Type B pancreatic cell (in vitro differentiated cells): ENCODE measurements at places on chromosomes 7 and 10. TPM values are rescaled to one million over a fixed set of nuclear protein-coding genes. Genes with fewer than 3 reads are reported as not detected.

PPP1R3C gene
- total RNA-seq, result 5.4 and 7.8 TPM in 2 replicates

- H3K27ac ChIP-seq, result no peak overlapping the region
- no peak for DNase-seq
- peaks cover 28% of the 10 kb centered on the region for H3K36me3 ChIP-seq
- H3K4me1 ChIP-seq, result peaks cover 5% of the 10 kb centered on the region
- no peaks in the 10 kb centered on the region for H3K27me3 ChIP-seq
These were observed 94.3 kb downstream of the DLG5 start for GRCh38 chr10:77832238-77832637.

- no peak overlapping the region for H3K27ac ChIP-seq
- H3K4me3 ChIP-seq, result no peak overlapping the region
- no peaks in the 10 kb centered on the region for H3K27me3 ChIP-seq
- no peaks in the 10 kb centered on the region for H3K36me3 ChIP-seq
- H3K4me1 ChIP-seq, result peaks cover 3% of the 10 kb centered on the region
- DNase-seq, result no peak
These were observed 33.6 kb downstream of the ABCB1 start for GRCh38 chr7:87567052-87567451.

GPR15LG gene
- 0.70 and 0.98 TPM in 2 replicates for total RNA-seq

GRCh38 chr7:49894543-49894942, 121.1 kb downstream of the VWC2 start:
- no peaks in the 10 kb centered on the region for H3K27me3 ChIP-seq
- no peak overlapping the region for H3K27ac ChIP-seq
- no peak overlapping the region for H3K4me3 ChIP-seq
- H3K36me3 ChIP-seq, result no peaks in the 10 kb centered on the region

MYPN gene
- total RNA-seq, result 0.14 TPM in 1 of 2 replicates, not detected in the other

- H3K4me3 ChIP-seq, result peak overlapping the region; percentile 81
- DNase-seq, result no peak
- H3K27me3 ChIP-seq, result peaks cover 26% of the 10 kb centered on the region
- peaks cover 32% of the 10 kb centered on the region for H3K4me1 ChIP-seq
- no peaks in the 10 kb centered on the region for H3K36me3 ChIP-seq
These were observed 472.0 kb downstream of the KCNMA1 start for GRCh38 chr10:77165445-77166208.

DNA sequence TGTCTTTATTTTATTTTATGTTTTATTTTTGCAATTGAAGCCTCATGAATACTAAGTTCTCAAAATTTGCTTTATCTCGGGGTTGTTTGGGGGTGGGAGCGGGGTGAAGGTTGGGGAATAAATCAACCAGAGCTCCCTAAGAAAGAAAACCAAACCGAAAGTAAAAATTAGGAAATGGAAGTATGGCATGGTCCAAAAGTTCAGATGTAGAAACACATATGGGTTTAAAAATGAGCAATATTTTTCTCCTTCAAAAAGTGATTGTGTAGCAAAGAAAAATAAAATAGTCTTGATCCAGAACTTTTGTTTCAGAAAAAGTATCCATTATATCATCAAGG, 177.4 kb upstream of the PLXDC2 start:
- H3K36me3 ChIP-seq, result no peaks in the 10 kb centered on the region
- H3K27ac ChIP-seq, result no peak overlapping the region
- H3K4me1 ChIP-seq, result peaks cover 6% of the 10 kb centered on the region
- H3K4me3 ChIP-seq, result no peak overlapping the region

EPO gene
- total RNA-seq, result 0.22 and 0.40 TPM in 2 replicates

GRID2IP gene
- 0.43 and 1.6 TPM in 2 replicates for total RNA-seq

- H3K4me3 ChIP-seq, result no peak overlapping the region
- no peak for DNase-seq
- peaks cover 1% of the 10 kb centered on the region for H3K27me3 ChIP-seq
- peaks cover 8% of the 10 kb centered on the region for H3K4me1 ChIP-seq
These were observed 6.2 kb downstream of the FAM180A start for GRCh38 chr7:135742371-135742770.

SH2D4B gene
- total RNA-seq, result 0.07 and 0.10 TPM in 2 replicates

HYAL4 gene
- 0.21 TPM in 1 of 2 replicates, not detected in the other for total RNA-seq

- peak overlapping the region; percentile 91 for H3K27ac ChIP-seq
- peaks cover 27% of the 10 kb centered on the region for H3K4me1 ChIP-seq
- DNase-seq, result no peak
These were observed 171.6 kb upstream of the SVIL start for GRCh38 chr10:29806350-29806788.

DNA sequence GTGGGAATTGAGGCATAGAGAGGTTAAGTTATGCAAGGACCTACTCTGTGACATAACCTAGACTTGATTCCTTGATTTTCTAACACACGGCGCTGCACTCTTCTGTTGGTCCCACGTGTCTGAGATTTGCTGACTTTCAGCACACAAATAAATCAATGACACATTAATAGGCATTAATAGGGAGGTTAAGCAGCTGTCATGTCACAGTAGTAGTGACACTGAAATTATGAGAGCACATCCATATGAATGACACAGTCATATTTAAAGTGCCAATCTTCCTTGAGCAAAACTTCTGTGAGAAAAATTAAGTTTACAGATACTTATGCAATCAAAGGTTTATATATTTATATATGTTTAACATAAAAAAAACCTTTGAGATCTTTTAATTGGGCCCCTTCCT, 805.4 kb upstream of the SORCS1 start:
- no peak overlapping the region for H3K27ac ChIP-seq
- no peaks in the 10 kb centered on the region for H3K27me3 ChIP-seq
- H3K4me3 ChIP-seq, result no peak overlapping the region
- H3K36me3 ChIP-seq, result no peaks in the 10 kb centered on the region

DNA sequence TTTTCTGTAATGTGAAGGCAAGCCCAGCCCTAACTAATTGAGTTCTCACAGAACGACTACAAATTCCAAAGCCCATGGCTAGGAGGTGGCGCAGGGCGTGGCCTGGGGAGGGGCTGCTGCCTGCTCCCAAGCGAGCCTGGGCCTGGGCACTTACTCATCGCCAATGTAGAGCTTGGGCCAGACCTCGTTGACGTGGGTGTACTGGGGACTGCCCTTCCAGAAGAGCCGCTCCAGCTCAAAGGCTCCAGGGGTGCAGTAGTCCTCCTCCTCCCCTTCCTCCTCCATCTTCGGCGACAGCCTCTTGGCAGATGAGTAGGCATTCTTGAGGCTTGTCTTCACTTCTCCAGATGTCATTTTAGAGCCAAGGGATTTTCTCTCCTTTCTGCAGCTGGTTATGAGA, 53.3 kb upstream of the SAMD8 start:
- H3K27ac ChIP-seq, result no peak overlapping the region
- no peaks in the 10 kb centered on the region for H3K27me3 ChIP-seq
- no peak for DNase-seq
- peaks cover 17% of the 10 kb centered on the region for H3K4me1 ChIP-seq
- no peak overlapping the region for H3K4me3 ChIP-seq
